ENCODE measurements at places on chromosomes 6 and 20.

- no peak for DNase-seq
These were observed 93.9 kb downstream of the DLGAP4 start for GRCh38 chr20:36399969-36400545.

DNA sequence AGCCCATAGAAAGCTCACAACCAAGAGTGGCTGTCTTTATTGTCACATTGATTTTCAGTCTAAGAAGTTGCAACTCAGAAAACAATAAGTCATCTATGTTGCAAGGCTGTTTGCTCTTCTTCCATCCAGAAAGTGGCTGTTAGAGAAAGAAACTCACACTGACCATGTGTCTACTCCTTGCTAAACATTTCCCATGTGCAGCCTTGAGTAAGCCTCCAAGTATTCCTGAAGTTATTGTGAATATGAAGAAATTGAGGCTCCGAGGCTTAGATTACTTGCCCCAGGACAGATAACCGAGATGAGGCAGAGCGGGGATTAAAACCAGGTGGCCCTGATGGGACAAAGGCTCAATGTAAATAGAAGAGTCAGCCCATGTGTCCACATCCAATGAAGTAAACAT lies 105.0 kb downstream of the SPTLC3 start:
- no peak for DNase-seq

DNA sequence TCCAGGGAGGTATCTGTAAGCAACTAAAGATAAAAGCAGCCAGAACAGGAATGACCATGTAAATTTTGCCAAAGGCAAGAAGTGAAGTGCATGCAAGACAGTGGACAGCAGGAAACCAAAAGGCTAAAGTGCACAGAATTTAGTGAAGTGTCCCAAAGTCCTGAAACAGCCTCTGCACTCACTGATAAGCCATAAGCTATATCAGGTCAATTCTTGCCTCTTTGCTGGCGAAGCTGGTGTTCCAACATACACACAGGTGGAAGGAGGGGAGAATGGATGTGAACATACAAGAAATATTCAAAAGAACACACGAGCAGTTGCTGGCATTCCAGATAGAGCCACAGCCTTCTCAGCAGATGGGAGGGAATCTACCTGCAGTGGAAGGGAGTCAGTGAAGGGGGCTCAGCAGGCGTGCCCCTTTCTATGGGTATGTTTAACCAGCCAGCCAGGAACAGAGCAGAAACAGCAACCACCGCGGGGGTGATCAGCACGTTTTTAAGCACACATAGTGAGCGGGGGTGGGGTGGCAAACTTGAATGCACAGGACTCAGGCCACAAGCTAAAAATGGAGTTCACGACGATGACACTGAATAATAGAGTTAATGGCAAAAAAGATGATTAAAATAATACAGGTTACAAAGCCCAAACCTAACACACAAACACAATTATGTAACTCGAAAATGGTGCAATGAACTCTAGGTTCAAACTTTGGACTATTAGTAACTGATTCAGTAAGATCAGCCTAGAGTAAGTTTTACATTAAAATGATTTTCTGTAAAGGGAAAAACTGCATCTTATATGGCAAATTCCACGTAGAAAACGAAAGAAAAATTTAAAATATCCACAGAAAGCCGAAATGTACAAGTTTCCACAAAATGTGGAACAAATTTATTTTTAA lies 1.2 kb downstream of the ECI2 start:
- no peak for DNase-seq

GRCh38 chr6:25165177-25165576 lies 114.0 kb upstream of the CARMIL1 start:
- DNase-seq = no peak

DNA sequence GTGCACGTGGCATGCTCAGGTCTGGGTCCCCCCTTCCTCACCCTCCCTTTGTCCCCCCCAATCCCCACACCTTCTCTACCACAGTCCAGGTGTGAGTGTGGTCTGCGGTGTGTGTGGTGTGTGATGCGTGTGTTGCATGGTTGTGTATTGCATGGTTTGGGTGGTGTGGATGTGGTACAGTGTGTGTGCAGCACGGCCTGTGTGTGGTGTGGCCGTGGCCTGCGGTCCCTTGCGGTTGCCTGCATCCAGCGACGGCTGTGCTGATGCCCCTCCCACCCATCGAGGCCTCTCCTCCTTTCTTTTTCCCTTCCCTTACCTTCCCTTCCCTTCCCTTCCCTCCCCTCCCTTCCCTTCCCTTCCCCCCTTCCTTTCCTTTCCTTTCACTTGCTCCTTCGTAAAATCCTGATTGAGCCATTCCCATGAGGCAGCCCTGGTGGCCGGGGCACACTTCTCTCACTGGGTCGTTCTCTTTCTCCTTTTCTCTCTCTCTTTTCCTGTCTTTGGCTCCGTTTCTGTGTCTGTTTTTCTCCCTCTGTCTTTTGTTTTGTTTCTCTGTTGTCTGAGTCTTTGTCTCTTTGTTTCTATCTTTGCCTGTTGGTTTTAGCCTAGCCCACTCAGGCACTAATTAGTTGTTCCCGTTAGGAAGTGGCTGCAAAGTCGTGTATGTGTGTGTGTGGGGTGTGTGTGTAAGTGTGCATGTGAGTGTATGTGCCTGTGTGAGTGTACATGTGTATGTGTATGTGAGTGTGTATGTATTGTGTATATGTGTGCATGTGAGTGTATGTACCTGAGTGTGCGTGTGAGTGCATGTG lies 65.7 kb downstream of the SRC start:
- no peak for DNase-seq
